Pulmonary artery endothelial cell (primary cell): ENCODE measurements at places on chromosomes 11 and 22. TPM values are rescaled to one million over a fixed set of nuclear protein-coding genes. Genes with fewer than 3 reads are reported as not detected.

- DNase-seq, result no peak
These were observed 28.8 kb upstream of the RRM1 start for GRCh38 chr11:4065601-4066377.

DNA sequence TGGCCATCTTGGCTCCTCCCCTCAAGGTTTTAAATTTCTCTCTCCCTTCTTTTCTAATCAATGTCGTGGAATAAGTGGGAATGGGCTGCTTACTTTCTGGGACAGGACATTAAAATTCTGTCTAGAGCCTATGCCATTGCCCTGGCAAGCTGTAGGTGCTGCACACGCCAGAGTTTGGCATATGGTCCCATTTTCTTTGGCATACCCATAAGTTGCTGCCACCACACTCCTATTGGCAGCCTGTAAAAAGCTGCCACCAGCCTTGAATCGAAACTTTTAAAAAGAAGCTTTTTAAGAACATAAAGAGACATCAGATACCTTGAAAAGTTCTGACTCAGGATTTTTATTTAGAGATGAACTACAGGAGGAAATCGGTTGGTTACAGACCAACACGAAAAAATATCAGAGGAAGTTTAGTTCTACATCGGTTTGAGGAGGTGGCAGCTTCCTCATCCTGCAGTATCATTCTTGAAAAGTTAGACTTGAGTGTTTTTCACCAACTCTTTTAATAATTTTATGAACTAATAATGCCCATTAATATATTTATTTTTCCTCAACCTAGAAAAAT is 517.8 kb upstream of the ANO5 start:
- DNase-seq, result no peak

NRXN2 gene
- not detected in 2 replicates for total RNA-seq

DNA sequence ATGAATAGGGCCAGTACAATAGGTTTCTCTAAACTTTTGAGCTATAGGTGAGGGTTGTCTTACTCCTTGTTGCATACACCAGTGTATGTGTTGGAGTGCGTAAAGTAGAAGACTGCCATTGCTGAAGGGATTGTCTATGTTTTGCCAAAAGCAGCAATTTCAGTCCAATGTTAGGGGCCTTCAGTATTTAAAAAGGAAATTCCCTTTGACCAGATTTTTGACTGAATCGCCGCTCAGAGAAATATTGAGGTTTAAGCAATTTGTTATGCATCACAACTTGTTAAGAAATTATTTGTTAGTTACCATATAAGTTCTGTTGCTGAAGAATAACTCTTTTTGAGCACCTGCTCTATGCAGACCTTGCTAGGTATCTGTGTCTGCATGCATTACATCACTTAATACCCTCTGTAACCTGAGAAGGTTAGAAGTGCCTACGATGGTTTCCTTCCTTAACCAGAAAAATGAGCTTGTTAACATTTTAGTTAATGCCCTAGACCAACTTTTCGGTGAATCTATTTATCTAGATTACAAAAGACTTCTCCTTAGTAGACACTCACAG is 33.9 kb downstream of the MMP20 start:
- DNase-seq, result no peak

PLAAT2 gene
- total RNA-seq, result not detected in 2 replicates

GRCh38 chr11:15558513-15559181 is 443.9 kb downstream of the INSC start:
- no peak for DNase-seq
